ENCODE measurements at places on chromosomes 13 and 19.

DNA sequence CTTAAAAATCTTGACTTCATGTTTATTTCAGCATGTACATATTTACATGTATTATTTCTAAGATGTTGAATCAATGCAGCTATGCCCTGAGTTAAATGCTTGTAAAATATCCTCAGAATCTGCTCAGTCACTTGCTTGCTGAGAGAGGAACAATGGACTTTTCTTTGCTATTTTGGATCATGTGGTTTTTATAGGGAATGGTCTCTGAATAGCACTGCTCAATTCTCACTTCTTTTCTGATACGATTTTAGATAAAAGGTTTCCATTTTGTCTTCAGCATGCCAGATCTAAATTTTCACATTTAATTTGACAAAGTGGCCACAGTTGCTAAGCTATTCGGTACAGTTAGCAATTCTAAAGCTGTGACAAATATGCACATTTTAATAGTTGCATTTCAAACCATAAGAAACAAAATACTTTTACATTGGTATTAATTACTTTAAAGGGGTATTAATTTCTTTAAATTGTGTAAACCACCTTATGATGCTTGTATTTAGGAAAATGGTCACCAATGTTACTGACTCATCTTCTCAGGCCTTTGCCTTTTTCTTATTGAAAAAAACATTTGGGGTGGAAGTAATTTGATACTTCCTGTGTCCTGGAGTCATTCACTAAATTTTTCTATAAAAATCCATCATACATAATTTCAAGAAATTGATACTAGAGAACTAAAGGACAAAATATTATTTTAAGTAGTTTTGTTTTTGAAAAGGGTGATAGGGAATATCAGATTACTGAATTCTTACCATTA lies 113.5 kb downstream of the MYO16 start:
- no peak overlapping the region for H3K4me3 ChIP-seq
- no peaks in the 10 kb centered on the region for H3K4me1 ChIP-seq
- DNase-seq, result no peak
- no peaks in the 10 kb centered on the region for H3K27me3 ChIP-seq
- no peak overlapping the region for H3K27ac ChIP-seq

DNA sequence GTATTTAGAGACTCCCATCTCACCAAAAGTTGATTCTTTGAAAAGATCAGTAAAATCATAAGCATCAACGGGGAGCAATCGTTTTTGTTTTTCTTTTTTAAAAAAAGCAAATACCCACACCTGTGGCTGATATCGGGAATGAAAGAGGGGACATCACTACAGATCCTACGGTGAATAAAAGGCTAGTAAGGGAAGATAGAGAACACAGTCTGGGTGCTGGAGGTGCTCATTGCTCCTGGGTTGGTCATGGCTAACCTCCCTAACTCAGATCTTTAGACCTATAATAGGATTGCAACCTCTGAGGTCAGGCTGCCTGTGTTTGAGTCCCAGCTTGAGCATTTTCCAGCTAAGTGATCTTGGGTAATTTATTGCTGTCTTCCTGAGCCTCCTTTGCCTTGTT lies 1.1 kb downstream of the EHD2 start:
- H3K4me3 ChIP-seq, result no peak overlapping the region
- no peak for DNase-seq
- H3K36me3 ChIP-seq, result no peaks in the 10 kb centered on the region
- H3K27me3 ChIP-seq, result peaks cover 9% of the 10 kb centered on the region
- no peak overlapping the region for H3K27ac ChIP-seq

DNA sequence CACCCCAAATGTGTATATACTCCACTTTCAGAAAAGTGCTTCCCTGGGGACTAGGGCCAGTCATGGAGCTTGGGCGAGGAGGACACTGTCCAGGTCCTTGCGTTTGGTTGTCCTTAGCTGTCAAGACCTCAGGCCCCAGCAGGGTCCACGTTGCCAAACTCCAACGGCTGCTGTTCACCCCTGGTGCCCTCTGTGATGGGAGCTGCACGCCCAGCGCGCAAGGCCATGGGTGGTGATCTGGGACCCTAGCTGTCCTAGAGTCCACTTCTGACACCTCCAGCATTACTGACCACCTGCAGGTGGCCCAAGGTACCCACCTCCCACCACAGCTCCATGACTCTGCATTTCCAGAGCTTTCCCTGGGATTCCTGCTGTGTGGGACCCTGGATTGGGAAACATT lies 4.0 kb downstream of the LRP3 start:
- no peak overlapping the region for H3K4me3 ChIP-seq
- H3K27ac ChIP-seq, result no peak overlapping the region
- H3K27me3 ChIP-seq, result peaks cover 23% of the 10 kb centered on the region
- peaks cover 3% of the 10 kb centered on the region for H3K4me1 ChIP-seq
- DNase-seq, result no peak

- no peak overlapping the region for H3K4me3 ChIP-seq
- no peak overlapping the region for H3K27ac ChIP-seq
Observed at GRCh38 chr13:44305917-44306370, 67.7 kb upstream of the SERP2 start.

GRCh38 chr19:16127080-16127479 lies 15.4 kb downstream of the RAB8A start:
- H3K4me1 ChIP-seq, result no peaks in the 10 kb centered on the region
- H3K27me3 ChIP-seq, result no peaks in the 10 kb centered on the region
- no peak for DNase-seq
- peaks cover 94% of the 10 kb centered on the region for H3K36me3 ChIP-seq
- H3K4me3 ChIP-seq, result no peak overlapping the region

DNA sequence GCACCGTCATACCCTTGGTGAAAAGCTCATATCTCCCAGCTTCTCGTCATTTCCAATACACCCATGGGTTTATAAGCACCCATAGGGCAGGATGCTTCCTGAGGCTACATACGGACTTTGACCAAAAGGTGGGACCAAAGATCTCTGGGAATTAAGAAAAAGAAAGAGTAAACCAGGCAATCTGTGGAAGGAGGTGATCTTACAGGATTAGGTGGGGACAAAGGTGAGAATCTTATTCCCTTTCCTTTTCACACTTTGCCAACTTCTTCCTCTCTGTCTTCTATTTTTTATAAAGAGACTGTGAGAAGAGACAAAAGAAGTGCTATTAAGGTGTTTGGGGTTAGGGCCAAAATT lies 172.0 kb downstream of the DLEU7 start:
- H3K27me3 ChIP-seq, result no peaks in the 10 kb centered on the region
- no peak overlapping the region for H3K27ac ChIP-seq
- H3K4me1 ChIP-seq, result no peaks in the 10 kb centered on the region
- DNase-seq, result no peak
- no peaks in the 10 kb centered on the region for H3K36me3 ChIP-seq
